ENCODE measurements at places on chromosomes 5 and 9. TPM values are rescaled to one million over a fixed set of nuclear protein-coding genes. Genes with fewer than 3 reads are reported as not detected.

Gene MBLAC2
- total RNA-seq, result 12.9 TPM

Gene FRMD3
- total RNA-seq, result 0.27 TPM

Gene OBP2A
- not detected for total RNA-seq

Gene ASS1
- total RNA-seq, result 0.27 TPM

Gene TMEM252
- not detected for total RNA-seq

DNA sequence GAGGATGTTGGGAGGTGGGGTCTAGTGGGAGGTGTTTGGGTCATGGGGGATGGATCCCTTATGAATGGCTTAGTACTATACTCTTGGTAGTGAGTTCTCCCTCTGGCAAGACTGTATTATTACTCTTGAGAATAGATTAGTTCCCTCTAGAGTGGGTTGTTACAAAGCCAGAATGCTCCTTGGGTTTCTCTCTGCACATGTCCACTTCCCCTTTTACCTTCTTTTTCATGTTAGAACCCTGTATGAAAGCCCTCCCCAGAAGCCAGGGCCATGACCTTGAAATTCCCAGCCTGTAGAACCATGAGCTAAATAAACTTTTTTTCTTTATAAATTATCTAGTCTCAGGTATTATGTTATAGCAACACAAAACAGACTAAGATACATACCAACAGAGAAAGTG lies 31.1 kb downstream of the SLC24A2 start:
- DNase-seq, result no peak

- DNase-seq, result no peak
Observed at GRCh38 chr5:149257889-149258705, 13.6 kb upstream of the AFAP1L1 start.

DNA sequence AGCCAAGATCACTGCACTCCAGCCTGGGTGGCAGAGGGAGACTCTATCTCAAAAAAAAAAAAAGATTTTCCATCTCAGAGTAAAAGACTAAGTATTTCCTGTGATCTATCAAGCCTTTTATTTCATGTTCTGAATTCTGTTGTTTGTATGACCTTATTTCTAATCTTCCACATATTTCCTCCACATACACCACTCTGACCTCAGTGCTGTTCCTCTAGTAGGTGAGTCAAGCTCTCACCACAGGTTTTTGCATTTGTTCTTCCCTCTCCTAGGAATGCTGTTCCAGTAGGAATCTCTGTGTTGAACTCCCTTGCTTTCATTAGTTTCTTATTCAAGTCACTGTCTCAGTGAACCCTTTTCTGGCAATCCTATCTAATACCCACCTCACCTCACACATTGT lies 68.1 kb downstream of the INVS start:
- no peak for DNase-seq

- DNase-seq, result no peak
Observed at GRCh38 chr5:117149312-117149711, 574.7 kb upstream of the SEMA6A start.

- no peak for DNase-seq
Observed at GRCh38 chr5:121746763-121747162, 104.9 kb upstream of the FTMT start.

DNA sequence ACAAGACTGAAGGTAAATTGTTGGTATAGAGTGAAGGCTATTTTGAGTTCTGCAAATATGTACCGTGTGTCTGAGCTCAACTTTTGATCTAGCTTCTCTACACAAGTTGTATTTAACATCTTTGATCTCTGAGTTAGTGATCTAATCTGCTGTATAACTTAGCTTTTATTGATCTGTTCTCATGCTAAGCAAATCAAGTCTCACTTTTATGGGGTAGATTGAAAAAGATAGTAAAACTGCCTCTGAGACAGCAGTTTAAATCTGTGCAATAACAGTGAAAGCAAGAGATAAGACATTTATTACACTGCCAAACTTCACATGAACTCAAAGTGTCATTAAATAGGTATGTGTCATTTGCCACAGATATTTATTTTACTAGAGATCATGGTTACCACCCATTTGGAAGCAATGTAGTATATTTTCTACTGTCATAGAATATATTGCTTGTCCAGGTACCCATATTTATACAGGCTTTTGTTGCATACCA lies 477.3 kb downstream of the ISL1 start:
- no peak for DNase-seq

DNA sequence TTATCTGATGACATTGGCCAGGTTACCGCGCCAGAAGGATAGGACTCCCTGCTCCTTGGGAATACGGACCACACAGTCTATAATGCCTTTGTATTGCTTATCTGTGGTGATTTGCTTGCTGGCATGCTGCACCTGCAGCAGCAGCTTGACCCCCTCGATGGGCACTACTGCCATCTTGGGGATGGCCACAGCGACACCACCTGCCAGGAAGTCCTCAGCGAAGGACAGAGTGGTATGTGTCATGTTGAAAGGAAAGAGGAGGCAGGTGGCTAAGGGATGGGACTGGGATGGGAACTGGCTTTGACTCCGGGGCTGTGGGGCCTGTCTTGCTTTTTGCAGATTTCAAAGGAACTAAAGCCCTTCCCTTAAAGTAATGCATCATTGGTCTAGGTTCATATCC lies 50.3 kb upstream of the ACO1 start:
- DNase-seq, result no peak

DNA sequence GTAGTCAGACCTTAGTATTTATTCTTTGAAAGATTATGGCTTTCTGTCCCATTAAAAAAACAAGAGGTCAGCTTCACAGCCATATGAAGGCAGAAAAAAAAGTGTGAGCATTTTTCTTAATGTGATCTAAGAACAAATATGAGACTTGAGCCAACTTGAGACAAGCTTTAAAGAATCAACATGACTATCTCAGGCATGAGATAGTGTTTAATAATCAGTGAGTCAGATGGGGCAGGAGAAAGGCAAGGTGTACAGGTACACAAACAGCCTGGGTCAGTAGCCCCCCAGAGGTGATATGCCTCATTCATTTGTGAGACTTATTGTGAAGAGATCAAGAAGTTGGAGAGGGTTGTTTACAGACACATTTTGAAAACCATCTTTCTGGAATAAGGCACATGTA lies 83.6 kb downstream of the GDNF start:
- DNase-seq, result no peak

DNA sequence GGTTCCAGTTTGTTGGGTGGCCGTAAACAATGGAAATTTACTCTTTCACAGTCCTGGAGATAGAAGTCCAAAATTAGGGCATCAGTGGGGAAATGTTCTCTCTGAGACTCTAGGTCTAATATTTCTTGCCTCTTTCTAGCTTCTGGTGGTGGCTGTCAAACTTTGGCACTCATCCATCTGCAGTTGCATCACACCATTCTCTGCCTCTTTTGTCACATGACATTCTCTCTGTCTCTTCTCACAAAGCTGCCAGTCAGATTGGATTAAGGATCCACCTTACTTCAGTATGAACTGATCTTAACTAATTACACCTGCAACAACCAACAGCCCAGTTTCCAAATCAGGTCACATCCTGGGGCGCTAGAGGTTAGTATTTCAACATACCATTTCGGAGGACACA lies 222.9 kb upstream of the FTMT start:
- DNase-seq, result no peak

GRCh38 chr5:103502662-103503061 lies 59.9 kb downstream of the NUDT12 start:
- no peak for DNase-seq

Data from hematopoietic multipotent progenitor cell (in vitro differentiated cells).